ENCODE measurements at places on chromosomes 4 and X. TPM values are rescaled to one million over a fixed set of nuclear protein-coding genes. Genes with fewer than 3 reads are reported as not detected.
A peak's percentile ranks its signal among the peaks of the same experiment; 100 is the strongest.

SPACA5 gene
- total RNA-seq: not detected

FAM47A gene
- total RNA-seq: not detected

RPL36A gene
- 1,021 TPM for total RNA-seq

USP17L5 gene
- not detected for total RNA-seq

LANCL3 gene
- 0.08 TPM for total RNA-seq

FAM193A gene
- total RNA-seq: 14.6 TPM

ANOS1 gene
- 3.6 TPM for total RNA-seq

BMP3 gene
- total RNA-seq: 0.52 TPM

PRAF2 gene
- 29.7 TPM for total RNA-seq

- no peak for DNase-seq
These were observed 62.9 kb downstream of the BRCC3 start for GRCh38 chrX:155134255-155134654.

DNA sequence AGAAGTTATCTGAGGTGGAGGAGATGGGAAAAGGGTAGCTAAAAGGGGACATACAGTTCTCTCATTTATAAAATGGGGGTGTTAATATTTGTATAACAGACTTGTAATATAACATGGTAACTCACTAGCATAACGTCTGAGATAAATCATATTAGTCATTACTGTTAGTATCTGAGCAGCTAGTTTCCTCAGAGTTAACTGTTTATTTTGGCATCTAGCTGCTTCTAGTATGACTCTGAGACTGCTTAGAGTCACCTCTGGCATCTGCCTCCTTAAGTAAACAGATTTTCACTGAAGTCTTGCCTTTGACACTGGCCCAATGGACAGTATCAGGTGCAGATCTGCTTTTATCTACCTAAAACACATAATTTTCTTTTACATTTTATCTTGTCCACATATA is 58.1 kb downstream of the SLC30A9 start:
- DNase-seq: no peak

DNA sequence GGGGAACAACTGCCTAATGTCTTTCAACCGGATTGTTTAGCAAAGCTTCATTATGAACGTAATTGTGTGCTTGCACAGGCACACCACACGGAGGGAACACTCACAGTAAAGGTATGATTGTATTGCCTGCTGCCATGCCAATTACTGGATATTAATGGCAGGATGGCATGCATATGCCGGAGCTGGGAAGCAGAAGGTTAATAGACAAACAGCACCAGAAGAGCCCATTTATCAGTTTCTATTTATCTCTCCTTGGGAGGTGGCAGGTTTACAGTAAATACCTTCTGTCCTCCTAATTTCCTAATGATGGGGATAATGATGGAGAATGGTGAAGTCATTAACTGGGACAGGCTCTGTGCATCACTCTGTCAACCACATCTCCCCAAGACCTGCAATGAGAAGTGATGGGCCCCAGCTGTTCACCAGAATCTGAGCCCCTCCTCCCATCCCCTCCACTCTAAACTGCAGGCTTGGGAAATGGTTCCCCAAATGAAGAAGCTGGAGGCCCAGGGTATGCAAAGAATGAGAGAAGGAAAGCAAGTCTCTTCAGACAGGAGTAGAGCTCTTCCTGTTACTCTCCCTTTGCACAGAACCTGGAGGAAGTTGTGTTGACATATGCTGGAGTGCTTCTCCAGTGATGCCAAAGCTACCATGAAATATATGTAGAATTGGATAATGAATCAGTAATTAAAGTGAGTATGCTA is 160.8 kb downstream of the NAA11 start:
- DNase-seq: no peak

DNA sequence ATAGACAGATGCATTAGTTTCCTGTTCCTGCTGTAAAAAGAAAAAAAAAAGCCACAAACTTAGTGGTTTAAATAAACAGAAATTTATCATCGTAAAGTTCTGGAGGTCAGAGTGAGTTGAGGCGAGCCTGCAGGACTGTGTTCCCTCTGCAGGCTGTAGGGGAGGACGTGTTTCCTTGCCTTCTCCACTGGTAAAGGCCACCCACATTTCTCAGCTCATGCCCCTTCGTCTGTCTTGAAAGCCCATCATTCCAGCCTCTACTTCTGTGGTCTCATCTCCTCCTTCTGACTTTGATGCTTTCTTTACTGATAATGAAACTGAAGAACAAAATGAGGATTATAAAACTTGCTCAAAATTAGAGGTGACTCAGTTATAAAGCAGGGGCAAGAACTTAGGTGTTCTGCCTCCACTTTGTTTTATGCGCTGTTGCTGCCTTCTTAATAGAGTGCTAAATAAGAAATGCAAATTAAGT is 143.0 kb downstream of the STIM2 start:
- no peak for DNase-seq

GRCh38 chrX:40245488-40246071 is 147.8 kb upstream of the BCOR start:
- DNase-seq: no peak

DNA sequence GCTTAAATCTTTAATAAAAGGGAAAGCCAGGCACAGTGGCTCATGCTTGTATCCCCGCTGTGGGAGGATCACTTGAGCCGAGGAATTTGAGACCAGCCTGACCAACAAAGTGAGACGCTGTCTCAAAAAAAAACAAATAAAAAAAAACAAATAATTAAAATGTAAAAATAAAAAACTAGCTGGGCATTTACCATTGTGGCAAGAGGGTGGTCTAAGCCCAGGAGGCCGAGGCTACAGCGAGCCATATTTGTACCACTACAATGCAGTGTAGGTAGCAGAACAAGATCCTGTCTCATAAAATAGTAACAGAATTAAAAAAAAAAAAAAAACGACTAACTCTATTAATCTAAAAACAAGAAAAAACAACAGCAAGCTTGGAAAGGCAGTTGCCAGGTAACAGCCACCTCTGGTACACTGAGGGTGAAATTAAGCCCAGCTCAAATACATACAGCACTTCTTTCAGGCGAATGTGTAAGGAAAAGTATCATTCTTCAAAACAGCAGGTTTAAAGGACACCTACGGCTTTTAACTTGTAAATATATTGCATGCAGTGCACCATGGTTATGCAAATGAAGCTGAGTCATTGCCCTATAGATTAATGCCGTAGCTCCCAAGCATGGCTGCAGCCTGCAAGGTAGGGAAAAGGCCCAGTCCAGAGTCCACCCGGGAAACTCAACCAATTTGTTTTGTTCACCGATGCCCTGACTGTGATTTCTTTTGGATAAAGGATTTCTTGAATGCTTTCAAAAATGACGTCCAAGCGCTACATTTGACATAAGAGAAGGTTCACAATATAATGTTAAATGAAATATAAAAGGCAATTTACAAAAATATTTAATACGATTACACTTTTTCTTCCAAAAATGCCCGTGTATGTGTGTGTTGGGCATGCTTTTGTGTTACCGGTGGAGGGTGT is 14.5 kb upstream of the TXLNG start:
- DNase-seq: no peak

DNA sequence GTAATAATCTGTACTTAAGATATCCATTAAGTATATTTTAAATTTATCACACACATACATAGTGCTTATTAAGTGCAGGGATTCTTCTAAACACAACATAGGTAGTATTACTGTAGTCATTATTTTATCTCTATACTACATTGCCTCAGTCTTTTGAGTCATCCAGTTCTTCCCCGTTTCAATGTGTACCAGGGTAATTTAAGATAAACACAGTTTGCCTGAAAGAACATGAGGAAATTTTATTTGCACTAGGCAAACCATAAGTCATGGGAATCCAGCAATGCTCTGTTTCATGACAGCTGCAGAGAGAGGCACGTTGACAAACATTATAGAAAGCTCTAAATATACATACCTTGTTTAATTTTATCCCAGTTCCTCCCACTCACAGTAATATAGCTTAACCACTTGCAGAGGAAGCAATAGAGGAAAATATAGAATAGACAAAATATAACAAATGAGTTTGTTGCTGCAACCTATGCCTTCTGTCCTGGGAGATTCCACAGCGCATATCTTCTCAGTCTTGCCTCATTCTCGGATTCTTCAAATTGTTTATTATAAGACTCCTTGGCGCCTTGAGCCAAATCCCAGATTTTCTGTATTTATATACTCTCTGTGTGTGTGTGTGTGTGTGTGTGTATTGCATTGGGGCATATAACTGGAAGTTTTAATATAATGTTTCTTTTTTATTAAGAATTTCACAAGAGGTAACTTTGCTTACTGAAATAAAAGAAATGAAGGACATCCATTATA is 258.6 kb downstream of the FAM133A start:
- DNase-seq: no peak

DNA sequence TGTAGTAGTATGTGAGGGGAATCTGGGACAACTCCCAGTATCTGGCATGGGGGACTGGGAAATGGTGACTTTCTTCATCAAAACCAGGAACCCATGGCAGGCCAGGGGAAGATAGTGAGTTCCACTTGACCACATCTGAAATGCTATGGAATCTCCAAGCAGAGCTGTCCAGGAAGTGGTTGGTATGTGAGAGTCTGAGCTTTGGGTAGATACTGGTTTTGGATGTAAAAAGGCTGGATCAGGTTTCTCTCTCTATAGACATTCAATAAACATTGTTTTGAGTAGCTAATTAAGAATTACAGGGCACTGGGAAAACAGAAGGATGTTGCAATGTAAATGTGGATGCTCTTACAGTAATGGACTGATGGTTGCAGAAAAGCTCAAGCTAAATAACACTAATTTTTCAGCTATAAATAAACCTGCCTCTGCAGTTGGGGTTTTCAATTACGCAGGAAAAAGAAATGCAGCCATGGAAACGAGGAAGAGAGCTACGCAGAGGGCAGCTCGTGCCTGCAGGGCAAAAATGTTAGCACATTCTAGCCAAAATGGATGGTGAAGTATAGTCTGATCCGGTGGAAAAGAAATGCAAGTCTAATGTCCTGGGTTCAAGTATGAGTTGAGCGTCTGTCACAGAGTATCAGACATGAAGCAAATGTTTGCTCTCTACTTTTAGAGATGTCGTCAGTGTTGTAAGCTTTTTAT is 13.4 kb upstream of the CHRNA9 start:
- no peak for DNase-seq

GRCh38 chr4:98399915-98400314 is 138.7 kb downstream of the RAP1GDS1 start:
- DNase-seq: no peak

- DNase-seq: peak; percentile 43
These were observed 10.1 kb downstream of the PSAPL1 start for GRCh38 chr4:7424553-7425111.

All from right atrium auricular region (tissue), 2 donors.